ENCODE measurements at places on chromosomes 2 and 18. TPM values are rescaled to one million over a fixed set of nuclear protein-coding genes. Genes with fewer than 3 reads are reported as not detected.

POMC gene
- total RNA-seq, result 2.8 TPM

UGT1A3 gene
- not detected for total RNA-seq

KCNIP3 gene
- 0.51 TPM for total RNA-seq

VIT gene
- 0.65 TPM for total RNA-seq

RAB27B gene
- under 0.01 TPM for total RNA-seq

LTBP1 gene
- 148 TPM for total RNA-seq

RPRM gene
- not detected for total RNA-seq

IL1RL1 gene
- 0.17 TPM for total RNA-seq

STRADB gene
- total RNA-seq, result 18.6 TPM

CCDC148 gene
- 0.51 TPM for total RNA-seq

SERPINB3 gene
- 0.17 TPM for total RNA-seq

CIDEA gene
- 1.2 TPM for total RNA-seq

EFEMP1 gene
- total RNA-seq, result 12,229 TPM

EVX2 gene
- total RNA-seq, result not detected

ERMN gene
- not detected for total RNA-seq

ATP8B1 gene
- 72.5 TPM for total RNA-seq

KANSL1L gene
- total RNA-seq, result 14.1 TPM

ILKAP gene
- 17.7 TPM for total RNA-seq

SRD5A2 gene
- total RNA-seq, result not detected

Measured in dermis blood vessel endothelial cell (primary cell).